GM13977 (cell line): ENCODE measurements at places on chromosomes 7 and 10.
A peak's percentile ranks its signal among the peaks of the same experiment; 100 is the strongest.

GRCh38 chr10:60717852-60718251 lies 60.4 kb upstream of the CDK1 start:
- DNase-seq: no peak

DNA sequence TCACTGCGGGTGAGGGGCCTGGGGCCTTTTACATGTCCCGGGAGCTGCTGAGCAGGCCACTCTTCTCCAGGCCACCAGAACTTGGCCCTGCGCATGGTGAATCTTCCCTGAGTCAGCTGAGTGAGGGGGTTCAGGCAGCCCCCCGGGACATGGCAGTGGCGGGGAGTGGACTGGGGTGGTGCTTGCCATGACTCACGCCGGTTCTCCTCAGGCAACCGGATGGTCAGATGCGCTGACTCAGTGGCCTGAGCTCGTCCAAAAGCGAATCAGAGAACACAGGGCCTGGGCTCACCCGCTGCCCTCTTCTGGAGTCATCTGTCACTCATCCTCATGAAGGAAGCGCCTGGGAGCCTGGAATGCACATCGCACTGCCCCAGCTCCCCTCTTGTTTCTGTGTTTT lies 33.5 kb downstream of the HTRA1 start:
- no peak for DNase-seq

DNA sequence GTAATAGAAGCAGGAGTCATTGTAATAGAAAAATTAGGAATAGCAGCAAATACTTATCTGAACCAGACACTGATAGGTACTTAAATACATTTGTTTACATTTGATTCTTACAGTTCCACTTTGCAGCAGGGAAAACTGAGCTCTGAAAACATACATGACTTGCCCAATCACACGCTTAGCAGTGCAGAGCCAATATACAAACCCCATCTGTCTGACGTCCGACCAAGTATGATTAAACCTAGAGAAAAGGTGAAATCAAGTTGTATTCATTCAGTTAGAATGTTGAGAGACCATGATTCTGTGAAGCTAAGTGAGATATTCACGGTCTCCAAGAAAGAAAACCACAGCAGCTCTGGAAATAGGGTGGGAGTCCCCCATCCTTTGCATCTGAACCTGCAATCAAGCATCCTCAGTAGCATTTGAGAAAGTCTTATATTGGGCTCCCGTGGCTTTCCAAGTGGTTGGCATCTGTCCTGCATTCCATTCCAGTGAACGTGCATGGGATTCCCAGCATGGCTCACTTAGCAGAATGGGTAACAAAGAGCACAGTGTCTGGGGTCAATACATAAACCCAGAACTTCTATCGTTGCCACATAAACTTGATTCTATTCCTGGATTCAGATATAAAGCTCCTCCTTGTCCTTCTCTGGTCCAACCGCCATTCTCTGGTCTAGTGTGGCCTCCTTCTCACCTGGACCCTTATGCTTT lies 148.7 kb upstream of the RSU1 start:
- no peak for DNase-seq

GRCh38 chr10:78513330-78513729 lies 479.7 kb downstream of the RPS24 start:
- DNase-seq: no peak

- DNase-seq: no peak
Observed at GRCh38 chr10:132020456-132020855, 38.7 kb upstream of the BNIP3 start.

DNA sequence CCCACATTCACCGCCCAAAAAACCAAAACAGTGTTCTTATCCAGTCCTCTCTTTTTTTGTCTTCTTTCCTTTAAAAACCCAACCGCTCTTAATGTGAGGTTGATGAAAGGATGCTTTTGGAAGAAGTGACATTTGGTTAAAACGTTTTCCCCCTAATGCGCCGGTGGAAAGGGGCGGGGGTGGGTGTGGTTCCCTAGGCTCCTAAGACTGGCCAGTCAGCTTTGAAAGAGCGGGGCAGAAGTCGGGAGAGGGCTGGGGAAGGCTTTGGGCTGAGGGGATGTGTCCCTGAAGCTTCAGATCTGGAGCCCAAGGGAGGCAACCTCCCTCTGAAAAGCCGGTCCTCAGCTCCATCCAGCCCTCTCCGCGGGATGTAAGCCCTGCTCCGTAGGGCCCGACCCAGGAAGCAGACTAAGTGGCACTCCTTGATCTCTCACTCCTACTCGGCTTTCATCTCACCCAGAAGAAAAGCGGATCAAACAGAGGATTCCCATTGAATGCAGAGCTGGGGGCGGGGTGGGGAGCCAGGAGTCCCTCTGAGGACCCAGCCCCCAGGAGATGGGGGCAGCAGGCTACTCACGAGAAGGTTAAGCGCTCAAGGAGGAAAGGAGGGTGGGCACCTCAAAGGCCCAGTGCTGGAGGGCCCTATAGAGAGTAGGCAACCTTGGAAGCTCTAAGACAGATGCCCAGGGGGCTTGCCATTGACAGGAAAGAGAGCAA lies 2.4 kb upstream of the EVX1 start:
- peak; percentile 24 for DNase-seq

DNA sequence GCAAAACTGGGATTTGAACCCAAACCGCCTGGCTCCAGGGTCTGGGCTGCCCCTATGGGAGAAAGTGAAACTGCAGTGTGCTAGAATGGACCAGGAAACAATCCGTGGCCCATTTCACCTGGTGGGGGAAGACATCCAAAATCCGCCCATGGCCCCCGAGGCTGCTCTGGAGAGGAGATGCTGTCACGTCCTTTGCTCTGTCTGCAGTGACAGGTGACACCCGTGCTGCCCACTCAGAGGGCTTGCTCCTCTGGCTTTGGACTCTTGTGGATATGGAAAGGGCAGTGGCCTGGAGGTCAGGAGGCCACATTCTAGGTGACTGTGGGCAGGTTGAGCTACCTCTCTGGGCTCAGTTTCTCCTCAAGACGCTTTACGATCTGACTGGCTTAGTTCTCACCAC lies 151.2 kb upstream of the GPR26 start:
- DNase-seq: no peak

DNA sequence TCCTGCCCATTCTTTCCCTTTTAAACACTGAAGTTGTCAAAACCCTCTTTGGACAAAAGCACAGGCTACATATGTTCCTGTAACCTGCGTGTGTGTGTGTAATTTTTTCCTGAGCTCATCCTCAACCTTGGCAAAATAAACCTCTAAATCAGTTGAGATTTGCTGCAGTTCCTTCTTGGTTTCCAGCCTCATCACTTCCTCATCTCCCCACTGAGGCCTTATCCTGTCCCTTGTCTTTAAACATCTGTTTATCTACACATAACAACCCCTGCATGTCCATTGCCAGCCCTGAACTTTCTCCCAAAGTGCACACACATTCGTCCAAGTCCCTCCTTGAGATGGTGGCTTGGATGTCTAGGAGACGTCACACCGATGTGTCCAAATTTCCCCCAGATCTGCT lies 35.5 kb downstream of the LYZL2 start:
- DNase-seq: no peak
